HS-27A (cell line): ENCODE measurements at places on chromosomes 13 and 19.

- no peak for DNase-seq
These were observed 11.0 kb downstream of the FUZ start for GRCh38 chr19:49801966-49802661.

- DNase-seq: no peak
These were observed 430 bp downstream of the MAP4K1 start for GRCh38 chr19:38617283-38617763.

DNA sequence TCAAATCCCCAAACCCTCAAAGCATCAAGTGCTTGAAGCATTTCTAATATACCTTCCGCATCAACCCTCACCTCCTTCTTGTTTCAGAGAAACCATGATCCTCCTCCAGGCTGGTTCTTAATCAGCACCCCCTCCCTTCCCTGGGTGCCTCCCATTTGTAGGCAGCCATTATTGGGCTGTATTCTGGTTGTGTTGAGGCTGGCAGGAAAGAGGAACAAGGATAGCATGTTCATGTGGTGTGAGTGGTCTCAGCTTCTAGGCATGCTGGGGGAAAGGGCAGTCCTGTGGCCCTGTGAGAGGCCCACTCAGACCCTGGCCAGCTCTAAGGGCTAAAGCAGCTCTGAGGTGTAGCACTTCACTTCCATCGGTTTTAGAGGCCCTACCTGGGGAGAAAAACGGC, 18.9 kb upstream of the TRIM13 start:
- no peak for DNase-seq

DNA sequence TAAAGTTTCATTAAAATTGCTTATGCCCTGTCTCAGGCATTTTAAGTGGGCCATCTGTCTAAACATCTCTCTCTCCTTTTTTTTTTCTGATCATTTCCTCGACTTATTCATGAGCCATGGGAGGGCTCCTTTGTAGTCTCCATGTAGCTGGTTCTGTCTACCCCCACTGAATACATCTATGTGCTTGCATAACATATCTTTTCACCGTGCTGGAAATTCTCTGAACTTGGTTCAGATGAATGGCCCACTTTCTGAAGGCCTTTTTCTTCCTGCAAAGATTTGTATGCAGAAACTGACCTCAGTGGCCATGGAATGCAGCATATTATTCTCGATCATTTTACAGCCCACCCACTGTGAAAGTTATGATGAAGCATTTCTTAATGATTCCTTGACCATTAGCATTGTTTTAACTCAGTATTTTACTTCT, 225.3 kb downstream of the GGACT start:
- no peak for DNase-seq

GRCh38 chr19:41623360-41623759, 3.5 kb downstream of the CEACAM4 start:
- no peak for DNase-seq

GRCh38 chr19:37973666-37974065, 66.7 kb downstream of the SIPA1L3 start:
- DNase-seq: no peak

- no peak for DNase-seq
These were observed 776.9 kb downstream of the GPC5 start for GRCh38 chr13:92175330-92175729.

DNA sequence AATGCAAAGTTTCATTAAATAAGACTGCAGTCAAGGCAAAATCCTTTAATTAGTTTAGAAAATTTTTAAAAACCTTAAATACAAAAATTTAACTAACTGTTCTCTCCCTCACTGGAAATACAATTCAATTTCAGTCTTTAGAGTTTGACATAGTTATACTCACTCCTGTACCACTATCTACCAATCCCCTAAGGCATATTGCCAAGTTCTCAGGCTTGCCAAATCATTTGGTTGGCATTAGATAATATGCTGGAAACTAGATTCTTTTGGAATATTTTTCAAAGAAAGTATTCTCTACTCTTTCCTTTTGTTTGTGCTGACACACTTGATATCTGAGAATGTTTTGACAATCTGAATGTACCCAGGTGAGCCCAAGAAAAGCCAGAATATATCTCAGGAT, 77.2 kb downstream of the TSC22D1 start:
- DNase-seq: no peak

DNA sequence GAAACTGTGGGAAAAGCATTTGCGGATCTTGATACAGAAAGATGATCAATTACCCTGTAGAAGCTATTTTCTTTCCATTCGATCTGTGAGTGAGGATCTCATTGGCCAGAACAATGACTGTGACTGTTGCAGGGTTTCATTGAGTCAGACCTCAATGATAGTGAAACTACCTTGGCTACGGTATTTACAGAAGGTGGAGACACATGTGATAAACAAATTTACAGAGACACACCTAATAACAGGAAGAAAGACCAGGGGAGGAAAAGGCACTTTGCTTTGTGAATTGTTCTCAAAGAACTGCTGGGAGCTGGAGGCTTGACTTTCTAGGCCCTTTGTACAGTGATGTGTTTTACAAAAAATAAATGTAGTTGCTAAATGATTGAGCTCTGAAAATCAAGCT, 19.9 kb upstream of the ARGLU1 start:
- no peak for DNase-seq

- no peak for DNase-seq
These were observed 225.7 kb downstream of the ENOX1 start for GRCh38 chr13:43561081-43561480.

DNA sequence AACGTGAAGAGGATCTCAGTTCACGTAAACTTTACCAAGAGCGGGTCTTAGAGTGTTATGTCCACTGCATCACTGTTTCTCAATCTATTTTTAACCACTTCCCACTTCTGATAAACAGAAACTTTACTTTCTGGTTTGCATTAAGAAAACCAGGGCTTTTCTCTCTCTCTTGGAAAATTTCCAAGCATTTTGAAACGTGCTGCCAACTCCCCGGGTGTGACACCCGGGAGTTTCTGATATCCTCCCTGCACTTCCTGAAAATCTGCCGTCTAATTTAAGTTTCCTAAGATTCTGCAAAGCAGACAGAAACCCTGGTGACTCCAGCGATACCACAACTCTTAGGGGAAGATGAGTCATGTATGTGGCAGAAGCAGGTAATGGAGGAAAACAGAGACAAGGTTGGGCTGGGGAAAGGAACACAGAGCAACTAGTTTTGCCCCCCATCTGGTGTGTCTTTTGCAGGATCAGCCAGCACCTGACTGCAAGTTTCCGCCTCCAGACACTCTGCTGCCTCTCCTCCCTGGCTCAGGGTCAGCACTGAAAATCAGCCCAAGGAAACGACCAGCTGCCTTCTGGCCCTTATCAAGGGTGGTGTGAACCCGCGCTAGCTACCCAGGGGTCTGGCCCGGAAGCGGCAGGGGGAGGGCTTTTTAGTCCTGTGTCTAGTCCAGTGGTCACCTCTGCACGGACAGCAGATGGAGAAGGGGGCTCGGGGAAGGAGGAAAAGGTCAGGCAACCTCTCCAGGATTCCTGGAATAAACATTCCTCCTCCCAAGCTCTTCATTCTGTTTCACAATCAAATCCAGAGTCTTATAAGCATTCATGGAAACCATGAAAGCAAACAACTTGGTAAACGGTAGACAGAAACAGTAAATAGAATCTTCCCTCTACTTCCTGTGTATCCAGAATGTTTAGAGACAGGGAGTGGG, 11.3 kb upstream of the FFAR2 start:
- no peak for DNase-seq

DNA sequence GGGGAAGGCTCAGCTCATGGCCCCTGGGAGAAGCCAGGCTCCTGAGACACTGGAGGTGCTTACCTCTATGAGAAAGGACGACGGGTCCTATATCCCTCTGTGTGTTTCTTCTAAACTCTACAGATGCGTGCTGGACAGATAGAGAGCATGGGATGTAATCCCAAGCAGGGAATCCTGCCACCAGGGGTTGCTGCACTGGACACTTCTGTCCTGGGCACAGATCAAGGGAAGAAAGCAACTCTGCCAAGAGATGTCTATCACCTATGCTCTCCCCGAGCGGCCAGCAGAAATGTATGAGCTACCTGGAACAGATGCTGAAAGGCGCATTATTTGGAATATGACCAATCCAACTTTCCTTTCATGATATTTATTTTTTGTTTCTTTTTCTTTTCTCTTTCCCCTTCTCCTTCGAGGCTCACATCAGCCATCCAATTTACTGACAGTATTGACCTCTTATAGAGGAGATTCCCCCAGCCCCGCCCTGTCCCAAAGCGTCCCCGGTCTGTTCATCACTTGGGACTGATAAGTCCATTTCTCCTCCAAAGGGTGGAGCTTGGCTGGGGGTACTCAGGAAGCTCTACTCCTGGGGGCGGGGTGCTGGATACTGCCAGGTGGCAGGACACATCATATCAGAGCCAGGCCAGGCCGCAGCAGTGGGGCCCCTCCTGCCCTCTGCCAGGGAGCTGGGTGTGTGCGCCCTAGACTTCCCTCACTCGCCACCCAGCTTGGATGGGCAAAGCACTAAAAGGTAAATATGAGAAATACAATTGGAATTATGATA, 34.2 kb downstream of the TSHZ3 start:
- no peak for DNase-seq

- no peak for DNase-seq
These were observed 13.8 kb upstream of the ZNF724 start for GRCh38 chr19:23263870-23264590.
